Stimulated activated CD8-positive, alpha-beta memory T cell treated with anti-CD3 and anti-CD28 coated beads, Interleukin-4, amount 100 ng/mL, for 1 hour (primary cell): ENCODE measurements at places on chromosomes 12 and 14.

- DNase-seq, result no peak
These were observed 33.3 kb upstream of the NUDT14 start for GRCh38 chr14:105214324-105214915.

DNA sequence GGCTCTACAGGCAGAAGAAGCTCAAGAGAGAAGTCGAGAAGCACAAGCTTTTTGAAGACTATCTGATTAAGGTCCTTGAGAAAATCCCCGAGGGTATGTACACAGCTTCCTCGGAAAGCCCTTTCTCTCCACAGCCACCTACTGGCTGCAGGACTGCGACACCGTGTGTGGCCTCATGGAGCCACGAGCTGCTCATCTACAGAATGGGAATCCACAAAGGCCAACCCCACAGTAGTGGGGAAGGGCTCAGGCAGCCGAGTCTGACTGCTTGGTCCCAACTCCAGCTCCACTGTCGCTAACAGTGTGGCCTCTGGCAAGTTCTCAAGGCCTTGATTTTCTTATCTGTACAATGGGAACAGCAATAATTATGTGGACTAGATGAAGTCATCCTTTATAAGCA lies 2.5 kb downstream of the CCDC197 start:
- no peak for DNase-seq

- DNase-seq, result no peak
These were observed 124.8 kb downstream of the TMEM132D start for GRCh38 chr12:129779033-129779432.

- no peak for DNase-seq
These were observed 344.7 kb downstream of the CACNA1C start for GRCh38 chr12:2397356-2398045.

- DNase-seq, result no peak
These were observed 66.2 kb downstream of the NOC4L start for GRCh38 chr12:132210223-132211055.

DNA sequence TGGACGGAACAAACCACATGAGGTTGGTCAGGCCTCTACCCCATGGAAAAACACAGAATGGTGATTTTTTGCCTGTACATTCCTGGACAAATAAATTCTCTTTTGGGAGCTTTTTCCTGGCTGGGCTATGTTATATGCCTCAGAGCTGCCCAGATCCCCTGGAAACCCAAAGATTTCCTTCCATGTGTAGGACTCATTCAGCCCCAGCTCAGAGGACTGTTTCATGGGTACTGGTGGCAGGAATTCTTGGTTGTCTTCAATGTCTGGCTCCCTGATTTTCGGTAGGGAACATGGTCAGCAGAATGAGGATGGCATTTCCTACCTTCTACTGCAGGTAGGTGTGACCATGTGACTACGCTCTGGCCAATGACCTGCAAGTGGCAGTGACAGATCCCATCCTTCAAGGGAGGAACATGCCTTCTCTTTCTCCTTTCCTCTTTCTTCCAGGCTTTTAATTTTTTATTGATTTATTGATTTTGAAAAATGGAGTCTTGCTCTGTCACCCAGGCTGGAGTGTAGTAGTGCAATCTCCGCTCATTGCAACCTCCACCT lies 15.4 kb upstream of the P2RX7 start:
- no peak for DNase-seq

GRCh38 chr12:131702573-131702877 lies 8.4 kb upstream of the SFSWAP start:
- no peak for DNase-seq

DNA sequence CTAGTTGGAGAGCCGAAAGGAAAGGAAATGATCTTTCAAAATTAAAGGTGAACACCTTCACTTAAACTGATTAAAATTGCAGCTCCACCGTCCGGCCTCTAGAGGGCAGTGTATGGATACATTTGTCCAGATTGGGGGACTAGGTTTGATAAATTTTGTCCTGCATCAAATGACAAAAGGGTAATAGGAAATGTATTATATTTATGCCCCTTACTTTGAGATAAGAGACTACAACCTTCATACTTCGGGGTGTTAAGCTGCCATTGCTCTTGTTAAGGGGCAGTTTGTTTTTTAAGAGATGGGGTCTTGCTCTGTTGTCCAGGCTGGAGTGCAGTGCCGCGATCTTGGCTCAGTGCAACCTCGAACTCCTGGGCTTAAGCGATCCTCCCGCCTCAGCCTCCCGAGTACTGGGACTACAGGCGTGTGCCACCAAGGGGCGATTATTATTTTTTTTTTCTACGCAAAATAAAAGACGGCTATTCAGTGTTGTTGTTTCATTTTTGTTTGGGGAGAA lies 818 bp upstream of the SUOX start:
- DNase-seq, result peak; percentile 36

DNA sequence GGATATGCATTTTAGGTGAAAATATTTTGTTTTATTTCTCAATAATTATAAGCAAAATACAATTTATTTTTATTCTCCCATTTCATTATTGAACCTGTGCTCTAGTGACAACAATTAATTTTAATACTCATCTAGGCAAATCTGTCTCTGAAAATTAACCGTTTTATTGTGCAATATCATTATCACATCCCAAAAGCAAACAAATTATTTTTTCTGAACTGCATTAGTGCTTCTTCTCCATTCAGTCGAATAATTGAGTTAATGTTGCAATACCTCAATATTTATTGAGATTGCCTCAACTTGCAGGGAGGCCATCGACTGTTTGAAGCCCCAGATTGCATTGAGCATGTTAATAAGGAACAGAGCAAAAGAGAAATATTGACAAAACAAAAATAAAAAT lies 303.2 kb upstream of the LRFN5 start:
- DNase-seq, result no peak
